Activated CD4-positive, alpha-beta T cell treated with anti-CD3 and anti-CD28 coated beads, Interleukin-2, amount 10 ng/mL, durations not matched to agents 7 days and 5 days (primary cell): ENCODE measurements at places on chromosomes 7 and 10. TPM values are rescaled to one million over a fixed set of nuclear protein-coding genes. Genes with fewer than 3 reads are reported as not detected.

The AUTS2 gene
- 13.9 TPM for total RNA-seq

GRCh38 chr7:17996442-17997223 is 31.0 kb downstream of the PRPS1L1 start:
- no peak for DNase-seq

DNA sequence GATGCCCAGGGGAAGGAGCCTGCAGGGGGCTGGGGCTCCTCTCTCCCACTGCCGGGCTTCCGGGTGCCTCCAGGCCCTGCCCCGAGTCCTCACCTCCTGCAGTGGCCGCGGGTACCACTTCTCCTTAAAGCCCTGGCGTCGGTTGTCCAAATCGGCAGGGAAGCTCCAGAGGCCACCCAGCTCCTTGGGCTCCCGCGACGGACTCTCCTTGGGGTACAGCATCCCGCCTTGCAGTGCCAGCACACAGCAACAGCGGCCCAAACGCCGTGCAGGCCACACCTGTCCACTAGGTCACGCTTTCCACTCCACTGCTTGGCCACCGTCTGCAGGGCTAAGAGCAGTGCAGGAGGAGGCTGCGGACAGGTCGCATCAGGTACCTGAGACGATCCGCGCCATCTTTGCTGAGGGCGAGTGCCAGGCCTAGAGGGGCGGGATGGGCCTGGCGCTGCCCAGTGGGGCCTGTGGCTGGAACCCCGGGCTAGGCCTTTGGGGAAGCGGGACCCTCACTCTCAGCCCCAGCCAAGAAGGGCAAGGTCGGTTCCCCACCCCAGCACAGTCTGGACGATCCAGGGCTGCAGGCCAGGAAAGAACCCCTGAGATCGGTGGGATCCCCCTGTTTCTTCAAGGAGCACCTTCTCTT is 47.7 kb upstream of the ZNF479 start:
- no peak for DNase-seq

GRCh38 chr7:47215049-47215448 is 366.9 kb downstream of the TNS3 start:
- no peak for DNase-seq

GRCh38 chr7:111025006-111025405 is 65.9 kb upstream of the LRRN3 start:
- DNase-seq: peak; percentile 75

- no peak for DNase-seq
Measured at GRCh38 chr10:25078658-25079431, 62.4 kb downstream of the THNSL1 start.

- DNase-seq: no peak
Measured at GRCh38 chr7:136878878-136879277, 10.4 kb downstream of the CHRM2 start.

The SLC26A3 gene
- not detected for total RNA-seq

The NUTM2B gene
- 0.73 TPM for total RNA-seq

GRCh38 chr10:67818323-67818722 is 19.7 kb downstream of the DNAJC12 start:
- no peak for DNase-seq

DNA sequence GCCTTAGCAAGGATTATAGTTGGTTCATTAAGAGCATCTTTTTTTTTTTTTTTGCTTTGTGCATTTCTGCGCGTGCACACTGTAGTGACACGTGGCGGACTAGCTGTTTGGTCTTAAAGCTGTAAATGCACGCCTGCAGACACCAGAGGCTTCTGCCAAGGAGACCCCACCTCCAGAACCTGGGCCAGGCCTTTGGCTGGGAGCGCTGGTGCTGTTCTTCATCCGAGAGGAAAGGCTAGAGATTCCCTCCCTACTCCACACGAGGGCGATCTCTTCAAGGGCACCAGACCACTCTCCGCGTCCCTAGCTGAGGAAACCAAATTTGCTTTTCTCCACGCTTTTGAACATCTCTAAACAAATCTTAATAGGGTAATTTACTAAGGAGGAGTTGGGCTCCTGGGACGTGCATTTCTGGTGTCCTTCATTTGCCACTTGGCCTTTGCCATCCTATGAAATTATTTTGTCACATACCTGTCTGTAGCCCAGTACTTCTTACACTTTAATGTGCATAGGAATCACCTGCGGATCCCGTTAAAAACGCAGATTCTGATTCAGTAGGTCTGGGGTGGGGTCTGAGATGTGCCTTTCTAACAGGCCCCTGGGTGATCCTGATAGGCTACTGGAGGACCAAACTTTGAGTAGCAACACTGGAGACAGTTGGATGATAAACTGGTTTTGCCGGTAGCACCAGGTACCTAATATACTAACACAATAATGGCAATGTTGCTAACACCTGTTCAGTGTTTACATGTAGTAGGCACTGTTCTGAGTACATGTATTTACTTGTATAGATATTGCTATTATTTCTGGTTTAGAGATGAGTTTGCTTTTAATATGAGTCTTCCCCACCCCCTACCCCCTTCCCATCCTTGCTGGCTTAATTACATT is 1.3 kb upstream of the SLC26A5 start:
- DNase-seq: peak; percentile 51

DNA sequence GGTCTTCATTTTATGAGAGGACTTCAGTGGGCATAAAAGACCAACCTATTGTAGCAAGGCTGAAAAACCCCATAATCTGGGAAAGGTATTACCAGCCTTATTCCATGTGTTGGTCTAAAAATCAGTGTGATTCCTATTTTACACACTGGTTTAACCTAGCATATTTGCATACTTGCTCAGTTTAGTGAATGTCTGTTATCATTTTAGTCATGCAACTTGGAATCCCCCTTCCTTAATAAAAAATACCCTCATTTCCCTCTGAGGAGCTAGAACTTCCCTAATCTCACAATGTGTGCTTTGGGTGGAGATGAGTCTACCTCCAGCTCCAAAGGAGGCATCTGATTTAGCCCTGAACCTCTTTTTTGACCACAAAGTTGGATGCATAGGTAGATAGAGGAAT is 312.8 kb upstream of the SORCS1 start:
- no peak for DNase-seq

The ATOH7 gene
- total RNA-seq: not detected

DNA sequence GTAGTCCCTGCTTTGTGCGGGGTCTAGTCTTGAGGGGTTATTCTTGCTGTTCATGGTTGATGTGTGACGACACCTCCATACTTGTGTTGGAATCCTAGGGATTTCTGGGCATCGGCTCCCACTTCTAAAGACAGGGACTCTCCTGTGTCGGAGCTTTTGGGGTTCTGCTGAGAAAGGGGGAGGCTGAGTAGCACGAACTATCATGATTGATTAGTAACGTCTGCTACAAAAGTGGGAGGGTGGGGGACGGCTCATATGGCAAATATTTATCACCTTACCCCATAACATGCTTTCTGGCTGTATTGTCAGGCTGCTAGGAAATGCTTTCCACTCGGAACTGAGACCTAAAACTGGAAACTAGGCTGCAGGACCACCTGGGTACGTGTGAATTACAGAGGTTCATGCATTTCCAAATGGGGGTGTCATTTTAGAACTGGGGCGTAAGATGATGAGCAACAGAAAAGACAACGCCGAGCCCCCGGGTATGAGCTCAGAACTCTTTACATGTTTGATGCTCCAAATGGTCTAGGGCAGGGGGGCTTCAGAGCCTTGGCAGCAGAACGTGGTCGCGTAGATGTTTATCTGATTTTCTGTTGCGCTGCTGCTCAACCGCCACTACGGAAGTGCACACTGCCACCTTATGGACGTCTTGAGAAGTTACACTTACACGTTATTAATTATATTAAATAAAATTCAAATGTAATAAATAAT is 15.1 kb upstream of the NME8 start:
- DNase-seq: peak; percentile 53

The NPC1L1 gene
- not detected for total RNA-seq

DNA sequence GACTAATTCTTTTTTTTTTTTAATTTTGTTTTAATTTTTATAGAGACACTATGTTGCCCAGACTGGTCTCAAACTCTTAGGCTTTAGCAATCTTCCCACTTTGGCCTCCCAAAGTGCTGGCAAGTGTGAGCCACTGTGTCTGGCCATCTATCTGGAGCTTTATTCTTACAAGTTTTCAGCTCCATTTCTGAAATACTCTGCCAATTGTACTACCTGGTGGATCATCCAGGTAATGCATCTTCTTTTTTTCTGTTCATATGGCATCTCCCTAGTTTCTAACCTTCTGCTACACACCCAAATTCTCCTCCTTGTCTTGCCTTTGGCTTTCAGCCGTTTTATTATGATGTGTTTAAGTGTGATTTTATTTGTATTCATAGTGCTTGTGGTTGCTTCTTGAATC is 40.2 kb downstream of the ZNF365 start:
- no peak for DNase-seq

DNA sequence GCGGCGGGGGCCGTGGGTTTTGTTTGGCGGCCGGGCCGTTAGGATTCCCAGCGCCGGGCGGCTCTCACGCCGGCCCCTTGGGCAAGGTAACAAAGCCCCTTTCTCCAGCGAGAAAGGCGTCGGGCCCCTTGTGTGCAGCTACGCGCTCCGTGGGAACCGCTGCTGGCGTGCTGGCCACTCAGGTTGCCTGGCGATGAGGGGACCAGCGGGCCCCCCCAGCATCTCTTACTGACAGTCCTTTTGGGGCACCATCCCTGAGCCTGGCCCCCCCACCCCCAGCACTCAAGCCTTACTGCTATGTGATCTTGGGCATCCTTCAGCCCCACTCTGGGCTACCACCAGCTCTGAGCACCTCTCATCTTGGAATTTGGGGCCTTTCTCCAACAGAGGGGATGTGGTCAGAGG is 1.8 kb downstream of the LFNG start:
- peak; percentile 29 for DNase-seq

The NOBOX gene
- total RNA-seq: not detected

The TMUB1 gene
- 73.7 TPM for total RNA-seq

The CYP2E1 gene
- 0.79 TPM for total RNA-seq

- DNase-seq: no peak
Measured at GRCh38 chr10:5343561-5343960, 21.2 kb upstream of the UCN3 start.

DNA sequence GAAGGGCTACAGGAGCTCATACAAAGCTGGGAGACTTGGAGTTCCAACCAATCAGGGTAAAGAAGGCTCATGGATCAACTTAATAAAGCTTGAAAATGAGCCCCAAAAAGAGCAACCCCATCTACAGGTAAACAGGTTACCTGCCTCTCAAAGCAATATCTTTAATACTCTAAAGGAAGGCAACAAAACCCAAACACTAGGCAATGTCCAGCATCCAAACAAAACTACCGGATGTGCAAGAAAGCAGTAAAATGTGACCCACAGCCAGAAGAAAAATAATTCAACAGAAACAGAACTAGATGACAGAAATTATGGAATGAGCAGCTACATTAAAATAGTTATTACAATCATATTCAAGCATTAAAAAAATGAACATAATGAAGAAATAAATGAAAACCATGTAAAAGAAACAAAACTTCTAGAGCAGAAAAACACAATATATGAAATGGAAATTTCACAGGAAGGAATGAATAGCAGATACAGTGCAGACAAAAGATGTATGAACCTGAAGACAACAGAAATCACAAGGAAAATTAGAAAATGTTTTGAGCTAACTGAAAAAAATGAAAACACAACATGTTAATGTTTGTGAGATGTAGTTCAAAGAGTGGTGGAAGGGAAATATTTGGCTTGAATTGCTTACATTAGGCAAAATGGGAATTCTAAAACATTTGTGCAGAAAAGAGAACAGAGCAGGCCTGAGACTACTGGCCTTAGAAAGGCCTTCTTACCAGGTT is 30.5 kb upstream of the ZMIZ1 start:
- DNase-seq: no peak

- no peak for DNase-seq
Measured at GRCh38 chr7:2142386-2142785, 90.4 kb downstream of the MAD1L1 start.

- DNase-seq: no peak
Measured at GRCh38 chr10:3108033-3108432, 40.7 kb downstream of the PFKP start.

DNA sequence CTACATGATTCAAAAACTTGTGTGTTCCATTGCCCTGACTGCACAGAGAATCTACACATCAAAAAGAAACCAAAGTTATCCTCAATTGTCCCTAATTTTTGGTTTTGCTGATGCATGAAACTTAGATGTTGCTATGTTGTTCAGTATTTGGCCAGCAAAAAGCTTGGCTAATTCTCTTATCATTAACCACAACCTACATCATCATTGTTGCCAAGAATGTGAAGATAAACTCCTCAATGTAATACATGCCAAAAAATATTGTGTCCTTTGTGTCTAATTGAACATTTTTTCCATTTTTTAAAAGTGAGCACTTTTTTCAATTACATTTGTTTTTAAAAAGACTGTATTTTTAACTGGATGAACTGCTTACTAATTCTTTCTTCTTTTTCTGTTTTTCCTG is 268.0 kb upstream of the SEMA3D start:
- DNase-seq: no peak

- DNase-seq: peak; percentile 12
Measured at GRCh38 chr10:124149189-124150042, 56.0 kb upstream of the CHST15 start.

DNA sequence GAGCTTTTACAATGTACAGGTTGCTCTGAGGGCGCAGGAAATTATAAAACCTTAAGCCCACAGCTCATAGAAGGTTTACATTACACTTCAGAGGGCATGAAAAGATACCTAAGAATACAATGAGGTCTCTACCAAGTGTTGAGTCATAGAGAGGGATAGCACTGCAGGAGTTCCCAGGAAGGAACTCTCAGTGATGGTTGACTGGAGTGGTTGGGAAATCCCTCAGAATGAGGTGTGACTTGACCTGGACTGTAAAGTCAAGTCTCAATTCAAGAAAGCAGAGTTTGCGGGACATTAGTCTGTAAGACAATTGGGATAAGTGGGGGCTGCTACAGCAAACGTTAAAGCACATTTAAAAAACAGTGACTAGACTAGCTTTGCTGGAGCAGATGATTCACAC is 21.9 kb downstream of the TNKS2 start:
- no peak for DNase-seq
